Gastrocnemius medialis (tissue), 4 donors: ENCODE measurements at places on chromosomes 2 and 18. TPM values are rescaled to one million over a fixed set of nuclear protein-coding genes. Genes with fewer than 3 reads are reported as not detected.

Gene DSG3
- total RNA-seq, result not detected

Gene MSH2
- 6.4 TPM for total RNA-seq

GRCh38 chr2:111994042-111994441 lies 61.0 kb upstream of the TMEM87B start:
- no peak for DNase-seq

Gene ZNF519
- 0.73 TPM for total RNA-seq

DNA sequence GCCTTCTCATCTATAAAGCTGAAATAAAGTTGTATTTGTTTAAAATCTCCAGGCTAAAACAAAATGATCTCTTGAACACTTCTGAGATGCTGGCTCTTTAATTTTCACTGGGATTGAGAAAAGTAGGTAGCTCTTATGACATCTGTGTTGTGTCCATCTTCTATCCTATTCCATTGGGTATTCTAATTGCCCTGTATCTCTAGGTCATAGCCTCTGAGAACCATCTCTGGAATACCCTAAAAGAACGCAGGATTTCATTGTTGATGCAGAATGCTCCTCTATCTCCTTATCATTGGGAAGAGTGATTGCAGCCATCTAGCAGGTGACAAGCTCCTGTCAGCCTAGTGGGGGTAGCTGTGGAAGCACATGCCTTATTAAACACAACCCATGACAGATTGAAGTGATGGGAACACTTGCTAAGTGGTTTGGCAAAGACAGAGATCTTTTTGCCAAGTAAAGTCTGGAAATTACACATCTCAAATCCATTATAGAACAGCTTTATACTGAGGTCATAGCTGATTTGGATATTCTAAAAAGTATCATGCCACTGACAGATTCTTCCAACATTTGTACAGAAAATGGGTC lies 178.2 kb downstream of the TDRD15 start:
- DNase-seq, result no peak
